ENCODE measurements at places on chromosomes 5 and 9.

DNA sequence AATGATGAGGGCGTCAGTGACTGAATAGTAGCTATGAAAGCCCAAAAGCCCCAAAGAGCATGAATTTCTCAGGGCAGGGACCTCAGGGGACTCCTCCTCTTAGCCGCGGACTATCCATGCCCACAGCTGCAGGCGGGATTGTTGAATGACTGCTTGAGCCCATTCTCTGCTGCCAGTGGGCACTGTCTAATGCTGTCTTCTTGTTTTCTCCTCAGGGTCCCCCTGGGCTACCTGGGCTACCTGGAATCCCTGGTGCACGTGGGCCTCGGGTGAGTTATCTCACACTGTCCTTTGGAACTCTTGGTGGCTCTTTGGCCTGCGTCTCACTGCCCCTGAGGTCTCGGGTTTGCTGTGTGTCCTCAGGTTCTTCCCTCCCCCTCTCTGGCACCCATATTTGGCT lies 22.7 kb downstream of the COL27A1 start:
- peak; percentile 13 for DNase-seq

- no peak for DNase-seq
Measured at GRCh38 chr9:115098226-115098965, 19.6 kb downstream of the TNC start.

DNA sequence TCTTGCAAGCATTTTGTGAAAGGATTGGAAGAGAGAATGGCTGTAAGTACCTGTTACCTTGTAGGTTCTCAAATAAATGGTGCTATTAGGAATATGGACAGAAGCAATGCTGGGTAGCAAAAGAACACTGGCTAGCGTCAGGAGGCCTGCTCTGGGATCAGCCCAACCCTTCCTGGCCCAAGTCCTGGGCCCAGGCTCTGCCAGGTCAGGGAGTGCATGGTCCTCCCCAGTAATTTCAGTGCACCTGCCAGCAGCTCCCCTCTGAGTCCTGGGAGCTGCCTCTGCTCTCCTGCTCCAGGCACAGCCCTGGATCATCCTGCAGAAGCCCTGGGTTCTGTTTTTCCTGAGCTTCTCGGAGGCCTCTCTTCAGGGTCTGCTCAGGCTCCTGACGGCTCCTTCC lies 89.5 kb upstream of the ARAP3 start:
- peak; percentile 52 for DNase-seq

DNA sequence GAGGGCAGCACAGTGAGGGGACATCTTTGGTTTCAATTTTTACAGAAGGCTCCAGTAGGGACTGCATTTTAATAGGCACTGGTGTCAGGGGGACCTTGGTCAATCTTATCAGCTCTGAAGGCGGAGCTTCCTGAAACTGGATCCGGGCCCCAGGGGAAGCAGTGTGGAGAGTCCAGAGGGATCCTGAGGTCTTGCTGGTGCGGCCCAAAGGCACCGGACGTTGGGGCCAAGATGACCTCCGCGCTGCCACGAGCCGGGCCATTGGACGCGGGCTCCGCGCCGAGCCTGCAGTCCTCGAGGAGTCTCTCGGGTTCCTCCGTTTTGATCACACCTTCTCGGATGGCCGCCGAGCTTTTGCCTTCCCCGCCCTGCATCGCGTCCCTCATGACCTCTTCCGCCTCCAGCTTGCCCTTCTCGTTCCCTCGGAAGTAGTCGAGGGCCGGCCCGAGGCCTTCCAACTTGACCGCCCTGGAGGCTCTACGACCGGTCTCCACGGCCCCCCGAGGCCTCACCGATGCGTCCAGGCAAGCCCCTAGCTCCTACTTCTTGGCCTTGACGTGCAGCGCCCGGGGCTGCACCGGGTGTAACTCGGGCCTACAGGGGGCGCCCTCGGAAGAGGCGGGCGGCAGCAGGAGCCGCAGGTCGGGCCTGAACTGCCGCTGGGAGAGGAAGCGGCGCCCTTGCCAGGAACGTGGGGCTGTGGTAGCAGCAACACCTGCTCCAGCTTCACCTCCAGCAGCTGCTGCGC lies 18.8 kb downstream of the C5orf52 start:
- DNase-seq = no peak

DNA sequence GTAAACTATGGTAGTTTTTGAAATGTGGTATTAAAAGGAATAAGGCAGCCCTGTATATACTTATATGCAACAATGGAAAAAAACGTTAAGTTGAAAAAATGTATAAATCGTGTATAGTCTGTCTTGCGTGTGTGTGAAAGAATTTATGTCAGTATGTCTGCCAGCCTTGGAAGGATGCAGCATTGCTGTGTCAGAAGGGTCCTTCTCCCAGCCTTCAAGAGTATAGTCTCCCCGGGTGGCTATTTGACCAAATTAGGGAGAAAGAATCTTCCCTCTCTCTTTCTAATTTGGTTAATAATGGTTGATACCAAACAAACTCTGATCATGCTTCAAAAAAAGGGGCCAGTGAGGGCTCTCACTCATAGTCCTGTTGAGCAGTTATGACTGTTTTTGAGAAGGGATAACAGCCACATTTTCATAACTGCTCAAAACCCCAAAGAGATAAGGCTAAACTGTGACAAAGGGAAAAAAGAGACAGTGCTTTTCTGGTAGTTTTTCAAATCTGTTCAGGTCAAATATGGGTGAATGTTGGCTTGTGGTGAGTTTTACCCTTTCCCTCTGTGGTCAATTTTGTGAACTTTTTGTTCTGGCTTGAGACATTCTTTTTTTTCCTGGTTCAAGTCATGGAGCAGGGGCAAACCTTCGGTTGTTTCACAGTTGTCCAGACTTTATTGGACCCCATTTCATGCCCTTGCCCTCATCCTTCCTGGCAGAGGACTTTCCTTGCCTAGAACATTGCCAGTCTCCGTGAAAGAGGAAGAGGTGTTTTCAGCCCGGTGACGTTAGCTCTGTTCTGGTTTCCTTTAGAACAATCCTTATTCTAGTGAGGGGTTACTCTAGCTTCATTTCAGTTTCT lies 21.0 kb downstream of the SNX30 start:
- no peak for DNase-seq

DNA sequence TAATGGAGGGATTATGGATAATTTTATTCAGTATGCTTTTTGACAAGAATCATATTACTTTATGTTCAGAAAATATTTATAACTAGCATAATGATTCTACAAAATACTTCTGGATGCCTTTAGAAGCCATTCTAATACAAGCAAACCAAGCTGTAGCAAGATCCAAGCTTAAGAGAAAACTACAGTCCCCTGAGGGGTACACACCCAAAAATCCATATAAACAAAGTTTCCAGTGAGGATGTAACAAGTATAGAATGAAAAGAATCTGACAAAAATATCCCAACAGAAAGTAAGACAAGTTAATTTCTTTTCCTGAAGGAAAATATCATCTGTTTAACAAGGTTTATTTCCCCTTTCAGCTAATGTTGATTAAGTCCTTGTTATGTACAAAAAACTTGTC lies 53.9 kb downstream of the MLLT3 start:
- no peak for DNase-seq

GRCh38 chr9:130172858-130173665 lies 858 bp downstream of the NCS1 start:
- DNase-seq = no peak

- DNase-seq = no peak
Measured at GRCh38 chr9:33776578-33776977, 18.8 kb upstream of the PRSS3 start.
